ENCODE measurements at places on chromosomes 7 and 10.
A peak's percentile ranks its signal among the peaks of the same experiment; 100 is the strongest.

- DNase-seq, result no peak
Measured at GRCh38 chr10:17290226-17290625, 62.2 kb downstream of the VIM start.

GRCh38 chr7:1508277-1508758, 4.1 kb upstream of the INTS1 start:
- no peak for DNase-seq

DNA sequence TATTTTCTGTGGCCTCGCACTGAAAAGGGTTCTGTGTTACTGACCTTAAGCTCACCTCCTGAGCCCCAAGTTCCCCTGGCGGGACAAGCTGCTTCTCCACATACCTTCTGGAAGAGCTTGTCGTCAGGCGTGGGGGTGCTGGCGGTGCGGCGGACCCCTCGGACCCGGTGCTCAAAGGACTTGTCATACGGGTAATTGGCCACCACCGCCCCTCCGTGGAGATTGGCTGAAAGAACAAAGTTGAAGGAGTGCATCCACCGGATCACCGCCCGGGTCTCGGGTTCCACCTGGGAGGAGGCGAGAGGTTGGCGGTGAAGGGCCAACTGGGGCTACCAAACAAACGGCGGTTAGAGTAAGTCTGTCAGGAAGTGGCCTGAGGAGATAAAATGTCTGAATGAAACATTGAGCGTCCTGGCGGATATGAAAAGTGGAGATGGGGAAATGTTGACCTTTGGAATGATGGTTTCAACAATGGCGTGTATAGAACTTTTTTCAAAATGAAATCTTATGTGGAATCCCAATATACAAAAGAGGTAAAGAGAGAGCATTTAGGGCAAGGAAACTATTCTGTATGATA, 16.5 kb downstream of the CPN1 start:
- DNase-seq, result no peak

- DNase-seq, result no peak
Measured at GRCh38 chr10:70590655-70591416, 11.7 kb downstream of the PRF1 start.

- DNase-seq, result no peak
Measured at GRCh38 chr7:4134631-4135030, 547.5 kb upstream of the FOXK1 start.

- no peak for DNase-seq
Measured at GRCh38 chr7:101707587-101707986, 78.5 kb upstream of the MYL10 start.

DNA sequence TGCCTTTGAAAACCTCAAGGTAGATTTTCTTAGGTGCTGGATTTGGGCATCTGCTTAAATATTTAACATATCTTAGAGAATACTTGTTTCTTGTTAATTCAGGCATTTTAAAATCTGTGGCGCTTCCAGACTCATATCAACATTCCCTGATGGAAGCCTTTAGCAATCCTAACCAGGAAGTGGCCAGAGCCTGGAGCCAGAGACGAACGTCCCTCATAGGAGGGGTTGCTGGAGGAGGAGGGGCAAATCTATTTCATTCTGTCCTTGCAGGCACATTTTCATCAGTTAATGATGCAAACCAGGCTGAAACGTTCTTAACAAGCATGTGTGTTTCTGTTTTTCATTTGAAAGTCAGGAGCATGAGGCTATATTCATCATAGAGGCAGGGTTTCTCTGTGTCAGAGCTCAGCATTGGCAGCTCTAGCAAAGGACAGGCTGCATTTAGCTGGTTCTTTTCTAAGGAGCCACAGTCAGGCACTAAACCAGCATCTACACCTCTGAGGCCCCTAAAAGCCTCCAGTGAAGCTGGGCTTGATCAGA, 17.8 kb upstream of the IFIT2 start:
- DNase-seq, result peak; percentile 68

DNA sequence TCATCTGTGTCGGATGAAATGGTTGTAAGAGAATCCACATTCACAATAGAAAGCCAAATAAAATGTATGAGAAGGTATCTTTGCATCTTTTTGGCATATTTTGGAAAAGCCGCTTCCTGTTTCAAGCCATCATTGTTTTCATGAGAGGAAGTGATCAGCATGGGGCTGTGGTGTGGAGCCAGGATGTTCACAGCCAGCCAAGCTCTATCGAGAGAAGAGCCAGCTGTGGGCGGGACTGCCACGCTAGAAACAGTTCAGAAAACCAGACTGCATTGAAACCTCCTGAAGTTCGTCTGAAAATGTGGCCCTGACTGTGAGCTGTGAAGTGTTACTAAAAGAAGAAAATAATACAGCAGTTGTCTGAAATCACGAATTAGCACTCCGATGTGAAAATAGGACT, 21.2 kb upstream of the NPS start:
- DNase-seq, result no peak

DNA sequence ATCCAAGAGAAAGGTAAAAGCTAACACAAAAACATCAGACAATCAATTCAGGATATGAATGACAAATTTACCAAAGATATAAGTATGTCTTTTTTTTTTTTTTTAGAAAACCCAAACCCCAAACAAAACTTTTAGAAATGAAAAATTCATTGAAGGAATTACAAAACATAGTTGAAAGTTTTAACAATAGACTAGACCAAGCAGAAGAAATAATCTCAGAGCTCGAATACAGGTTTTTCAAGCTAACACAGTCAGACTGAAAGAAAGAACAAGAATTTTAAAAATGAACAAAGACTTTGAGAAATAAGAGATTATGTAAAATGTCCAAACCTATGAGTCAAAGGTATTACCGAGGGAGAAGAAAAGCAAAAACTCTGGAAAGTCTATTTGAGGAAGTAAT, 198.3 kb upstream of the SLC26A5 start:
- no peak for DNase-seq

GRCh38 chr7:157318015-157318706, 18.6 kb upstream of the DNAJB6 start:
- no peak for DNase-seq

DNA sequence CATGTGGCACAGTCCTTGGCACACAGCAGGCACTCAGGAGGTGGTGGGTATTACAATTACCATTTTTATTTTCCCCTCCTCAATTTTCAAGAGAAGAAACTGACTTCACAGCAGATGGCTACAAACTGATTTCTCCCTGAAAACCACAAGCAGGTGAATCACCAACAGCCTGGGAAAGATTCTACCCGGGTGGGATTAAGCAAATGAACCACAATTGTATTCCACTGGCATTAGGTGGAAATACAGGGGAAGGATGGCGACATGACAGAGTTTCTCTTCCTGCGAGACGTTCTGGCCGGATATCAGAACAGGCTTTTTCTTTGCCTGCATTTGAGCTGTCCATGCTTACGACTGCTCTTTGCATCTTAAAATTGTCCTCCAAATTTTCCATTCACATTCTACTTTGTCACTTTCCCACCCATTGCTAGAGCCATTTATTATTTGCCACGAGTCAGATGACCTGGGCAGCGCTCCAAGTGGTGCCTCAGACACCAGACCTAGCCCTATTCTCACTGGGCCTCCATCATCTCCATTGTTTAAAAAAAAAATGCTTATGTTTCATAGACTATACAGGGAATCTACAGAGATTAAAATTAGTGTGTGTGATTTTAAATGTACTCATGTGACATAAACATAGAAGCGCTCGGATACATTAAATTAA, 4.6 kb downstream of the DENND11 start:
- no peak for DNase-seq

DNA sequence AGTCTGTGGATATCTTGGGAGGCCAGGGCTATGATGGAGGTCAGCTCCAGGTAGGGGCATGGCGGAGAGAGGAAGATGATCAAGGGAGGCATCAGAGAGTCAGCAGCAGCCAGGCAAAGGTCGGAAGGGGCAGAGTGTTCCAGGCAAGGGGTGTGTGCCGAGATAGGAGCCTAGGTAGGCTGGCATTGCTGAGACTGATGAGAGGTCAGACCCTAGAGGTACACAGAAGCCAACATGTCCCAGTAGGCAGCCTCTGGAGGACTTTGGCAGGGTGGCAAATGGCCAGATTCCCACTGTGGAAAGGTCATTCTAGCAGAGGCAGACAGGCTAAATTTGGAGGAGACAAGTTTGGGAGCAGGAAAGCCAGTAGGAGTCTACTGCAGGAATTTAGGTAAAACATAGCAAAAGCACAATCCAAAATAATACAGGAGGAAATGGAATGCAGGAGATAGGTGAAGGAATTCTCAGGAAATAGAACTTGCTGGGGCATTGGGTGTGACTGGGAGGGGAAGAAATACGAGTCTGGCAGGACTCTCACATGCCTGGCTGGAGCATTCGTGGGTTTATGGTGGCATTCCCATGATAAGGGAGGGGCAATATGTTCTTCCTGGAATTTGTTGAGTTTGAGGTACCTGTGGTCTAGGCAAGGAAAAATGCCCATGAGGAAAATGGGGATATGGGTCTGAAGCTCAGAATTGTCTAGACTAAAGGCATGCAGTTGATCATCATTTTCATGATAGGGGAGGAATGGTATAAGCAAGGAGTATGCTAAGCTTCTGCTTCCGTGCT, 25.7 kb downstream of the TMEM176A start:
- DNase-seq, result no peak

DNA sequence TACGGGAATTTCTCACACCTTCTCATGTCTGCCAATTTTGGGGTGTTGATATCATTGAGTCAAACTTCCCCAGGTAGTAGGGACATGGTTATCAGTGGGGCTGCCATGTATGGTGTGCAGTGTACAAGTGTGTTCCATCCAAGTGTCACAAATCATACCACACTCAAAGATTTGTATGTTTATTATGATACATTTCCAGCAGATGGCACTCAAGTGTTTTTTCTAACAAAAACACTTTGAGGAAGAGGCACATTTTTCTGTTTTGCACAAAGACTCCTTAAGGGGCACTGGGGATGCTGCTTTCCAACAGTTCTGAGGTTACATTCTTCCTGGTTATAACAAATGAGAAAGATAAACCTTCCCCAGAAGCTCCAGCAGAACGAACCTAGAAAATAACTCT, 414.5 kb downstream of the REEP3 start:
- no peak for DNase-seq

DNA sequence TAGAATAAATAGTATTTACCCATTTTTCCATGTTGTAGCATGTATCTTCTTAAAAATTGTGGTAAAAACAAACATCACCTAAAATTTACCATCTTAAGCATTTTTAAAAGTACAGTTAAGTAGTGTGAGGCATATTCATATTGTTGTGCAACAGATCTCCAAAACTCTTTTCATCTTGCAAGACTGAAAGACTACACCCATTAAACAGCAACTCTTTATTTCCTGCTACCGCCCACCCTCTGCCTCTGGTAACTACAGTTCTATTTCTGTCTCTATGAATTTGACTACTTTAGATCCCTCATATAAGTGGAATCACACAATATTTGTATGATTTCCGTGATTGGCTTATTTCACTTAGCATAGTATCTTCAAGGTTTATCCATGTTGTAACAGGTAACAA, 40.0 kb upstream of the AGBL3 start:
- no peak for DNase-seq

- no peak for DNase-seq
Measured at GRCh38 chr10:71743866-71744265, 24.3 kb upstream of the C10orf105 start.

DNA sequence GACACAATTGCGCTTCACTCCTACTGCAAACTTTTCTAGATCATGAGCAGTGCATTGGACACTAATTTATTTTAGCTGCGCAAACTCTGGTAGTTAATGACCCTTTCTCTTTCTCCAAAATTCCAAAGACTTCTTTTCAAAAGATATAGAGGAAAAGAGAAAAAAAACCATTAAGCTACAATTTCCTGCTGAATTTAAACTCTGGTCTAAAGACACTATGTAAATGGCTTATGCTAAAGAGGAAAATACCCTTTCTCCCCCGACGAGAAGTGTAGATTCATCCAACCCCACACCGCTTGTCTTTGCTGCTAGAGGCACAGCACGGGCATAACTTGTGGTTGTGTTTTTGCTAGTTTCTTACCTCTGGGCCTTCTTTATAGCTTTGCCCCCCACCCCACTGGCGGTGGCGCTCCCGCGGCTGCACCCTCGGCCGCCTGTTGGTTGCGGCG, 84.1 kb downstream of the SNX10 start:
- peak; percentile 63 for DNase-seq

DNA sequence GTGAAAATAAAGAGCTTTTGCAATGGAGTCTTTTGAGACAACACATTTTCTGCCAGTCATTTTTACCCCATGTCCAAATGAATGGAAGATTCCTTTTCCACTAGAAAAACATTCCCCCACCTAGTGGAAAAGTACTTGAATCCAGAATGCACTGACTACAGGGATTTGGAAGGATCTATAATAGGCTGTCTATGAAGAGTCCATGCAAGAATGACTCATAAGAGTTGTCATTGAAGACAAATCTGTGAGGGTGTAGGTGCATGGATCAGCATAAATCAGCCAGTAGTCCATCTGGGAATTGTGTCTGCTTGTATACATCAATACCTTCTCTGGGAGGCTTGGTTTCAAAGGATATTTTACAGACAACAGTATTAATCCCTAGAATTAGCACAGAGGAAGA, 32.5 kb upstream of the TRUB1 start:
- no peak for DNase-seq

DNA sequence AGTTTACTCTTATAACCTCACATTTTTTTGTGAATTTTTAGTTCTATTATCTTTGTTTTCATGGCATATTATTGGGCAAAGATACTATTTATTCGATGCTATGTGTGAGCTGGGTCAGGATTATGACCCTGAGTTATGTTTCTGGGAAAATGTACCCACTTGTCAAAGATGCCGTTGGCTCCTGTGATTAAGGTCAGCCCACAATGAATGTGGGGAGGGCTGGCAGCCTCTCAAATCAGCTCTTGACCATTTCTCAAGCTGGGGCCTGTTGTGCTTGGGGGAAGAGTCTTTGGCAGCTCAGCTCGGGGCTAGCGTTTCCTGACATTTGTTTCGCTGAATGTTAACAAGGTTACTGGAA, 97.5 kb downstream of the TCF7L2 start:
- no peak for DNase-seq

GRCh38 chr10:77074104-77074624, 563.4 kb downstream of the KCNMA1 start:
- no peak for DNase-seq

DNA sequence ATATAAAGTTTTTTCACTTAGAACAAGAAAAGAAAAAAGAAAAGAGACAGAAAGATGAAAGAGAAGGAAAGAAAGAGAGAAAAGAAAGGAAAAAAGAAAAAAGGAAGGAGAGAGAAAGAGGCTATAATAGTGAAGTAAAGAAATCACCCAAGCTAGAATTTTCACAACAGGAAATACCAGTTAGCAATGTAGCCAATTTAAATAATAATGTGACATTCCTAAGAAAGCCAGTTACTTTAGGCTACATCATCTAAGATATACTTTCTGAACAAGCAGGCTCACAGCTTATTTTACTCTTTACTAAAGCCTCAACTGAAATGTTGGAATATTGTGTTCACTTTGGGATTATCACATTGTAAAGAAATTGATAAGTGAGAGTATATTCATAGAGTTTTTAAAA, 53.6 kb downstream of the GPR37 start:
- DNase-seq, result no peak

DNA sequence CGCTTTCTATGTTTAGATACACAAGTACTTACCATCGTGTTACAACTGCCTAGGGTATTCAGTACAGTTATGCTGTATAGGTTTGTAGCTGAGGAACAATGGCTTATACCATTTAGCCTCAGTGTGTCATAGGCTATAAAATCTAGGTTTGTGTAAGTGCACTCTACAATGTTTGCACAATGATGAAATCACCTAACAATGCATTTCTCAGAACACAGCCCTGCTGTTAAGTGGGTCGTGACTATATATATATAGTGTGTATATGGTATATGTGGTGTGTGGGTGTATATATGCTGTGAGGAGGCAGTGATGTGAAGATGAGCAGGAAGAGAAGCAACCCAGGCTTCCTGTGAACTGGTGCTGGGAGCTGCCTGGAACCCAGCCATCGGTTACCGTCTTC, 65.6 kb upstream of the MKI67 start:
- no peak for DNase-seq

Measured in NCI-H2227 treated with DMSO at 0.1 percent for 48 hours (cell line).